Fibroblast of lung (primary cell): ENCODE measurements at places on chromosomes 4 and X. TPM values are rescaled to one million over a fixed set of nuclear protein-coding genes. Genes with fewer than 3 reads are reported as not detected.

DNA sequence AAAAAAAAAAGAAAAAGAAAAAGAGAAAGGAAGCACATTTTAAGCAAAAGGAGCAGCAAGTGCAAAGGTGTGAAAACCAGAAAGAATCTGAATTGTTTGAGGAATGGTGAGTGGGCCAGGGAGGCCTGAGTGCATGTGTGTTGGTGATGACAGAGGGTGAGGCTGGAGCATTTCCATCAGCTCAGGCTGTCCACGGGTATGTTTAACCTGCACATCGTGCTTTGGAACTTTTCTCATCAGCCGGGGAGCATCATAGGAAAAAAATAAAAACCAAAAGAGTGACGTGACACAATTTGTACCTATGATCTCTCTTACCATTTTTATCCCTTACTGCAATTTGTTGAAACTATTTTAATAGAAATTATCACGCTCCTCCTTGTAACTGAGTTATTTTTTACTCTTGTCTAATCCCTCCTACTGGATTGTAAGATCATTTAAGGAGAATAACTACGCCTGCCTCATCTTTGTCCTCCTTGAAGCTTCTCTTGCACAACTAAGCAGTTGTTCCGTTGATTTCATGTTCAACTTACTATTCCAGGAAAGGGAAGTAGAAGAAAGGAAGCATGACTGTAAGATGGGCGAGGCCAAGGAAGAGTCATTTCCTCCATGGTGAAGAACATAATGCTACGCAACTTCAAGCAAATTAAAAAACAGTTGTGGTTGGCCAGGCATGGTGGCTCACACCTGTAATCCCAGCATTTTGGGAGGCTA, 7.0 kb downstream of the PALLD start:
- H3K27ac ChIP-seq, result no peak overlapping the region
- no peaks in the 10 kb centered on the region for H3K27me3 ChIP-seq
- no peak overlapping the region for H3K4me3 ChIP-seq
- H3K36me3 ChIP-seq, result no peaks in the 10 kb centered on the region
- DNase-seq, result no peak

DNA sequence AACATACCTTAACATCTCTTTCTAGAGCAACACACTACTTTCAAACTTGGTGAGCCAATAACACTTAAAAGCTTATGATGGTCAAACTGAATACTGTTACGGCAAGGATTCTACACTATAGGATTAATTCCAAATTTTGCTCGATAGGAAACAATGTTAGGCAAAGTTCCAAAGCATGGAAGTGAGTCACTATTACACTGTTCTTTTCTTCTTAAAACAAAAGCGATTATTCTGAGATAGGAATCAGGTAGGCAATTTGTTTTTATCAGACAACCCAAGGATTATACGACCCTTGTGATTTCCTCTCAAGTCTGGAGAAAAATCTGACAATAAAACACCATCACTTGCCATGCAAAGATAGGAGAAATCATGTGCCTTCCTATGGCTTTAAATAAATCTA, 81.5 kb downstream of the HUWE1 start:
- no peak overlapping the region for H3K27ac ChIP-seq
- no peaks in the 10 kb centered on the region for H3K4me1 ChIP-seq
- H3K4me3 ChIP-seq, result no peak overlapping the region

- no peak overlapping the region for H3K4me3 ChIP-seq
- H3K36me3 ChIP-seq, result no peaks in the 10 kb centered on the region
- peak; percentile 72 for DNase-seq
- H3K27ac ChIP-seq, result no peak overlapping the region
Measured at GRCh38 chrX:47311932-47312774, 58.2 kb upstream of the ZNF157 start.

DNA sequence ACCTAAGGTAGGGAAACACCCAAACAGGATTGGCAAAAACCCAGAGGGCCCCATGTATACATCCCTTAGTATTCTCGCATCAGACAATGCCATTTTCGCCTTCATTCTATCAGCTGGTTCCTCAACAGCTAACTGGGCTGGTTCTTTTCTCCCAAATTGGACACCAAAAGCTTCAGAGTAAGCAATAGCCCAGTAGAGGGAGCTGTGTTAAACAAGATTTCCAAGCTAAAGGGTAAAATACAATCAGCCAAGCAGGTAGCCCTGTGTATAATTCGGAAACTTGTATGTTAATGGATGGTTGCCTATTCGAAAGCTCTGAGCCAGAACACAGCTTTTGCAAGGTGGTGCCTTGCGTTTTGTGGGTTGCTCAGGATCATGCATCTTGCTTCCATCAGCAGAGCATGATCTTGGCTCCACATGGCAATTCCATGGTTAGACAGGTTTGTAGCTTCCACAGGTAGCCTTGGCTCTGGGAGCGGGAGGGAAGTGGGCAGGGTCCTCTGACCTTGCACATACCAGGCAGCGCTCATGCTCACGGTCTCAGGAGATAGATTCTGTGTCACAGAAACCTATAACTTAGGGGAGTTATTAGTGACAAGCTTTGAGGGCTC, 115.2 kb upstream of the LNX1 start:
- peak; percentile 54 for DNase-seq
- no peak overlapping the region for H3K4me3 ChIP-seq
- no peaks in the 10 kb centered on the region for H3K36me3 ChIP-seq

DNA sequence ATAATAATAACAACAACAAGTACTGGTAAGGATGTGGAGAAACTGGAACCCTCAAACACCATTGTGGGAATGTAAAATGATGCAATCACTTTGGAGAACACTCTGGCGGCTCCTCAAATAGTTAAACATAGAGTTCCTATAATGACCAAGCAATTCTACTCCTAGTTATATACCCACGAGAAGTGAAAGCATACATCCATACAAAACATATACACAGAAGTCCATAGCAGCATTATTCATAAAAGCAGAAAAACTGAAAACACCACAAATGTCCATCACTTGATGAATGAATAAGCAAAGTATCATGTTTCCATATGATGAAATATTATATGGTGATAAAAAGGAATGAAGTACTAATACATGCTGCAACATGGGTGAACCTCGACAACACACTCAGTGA, 116.7 kb downstream of the AMELX start:
- no peaks in the 10 kb centered on the region for H3K36me3 ChIP-seq
- no peak overlapping the region for H3K4me3 ChIP-seq
- no peaks in the 10 kb centered on the region for H3K27me3 ChIP-seq

DNA sequence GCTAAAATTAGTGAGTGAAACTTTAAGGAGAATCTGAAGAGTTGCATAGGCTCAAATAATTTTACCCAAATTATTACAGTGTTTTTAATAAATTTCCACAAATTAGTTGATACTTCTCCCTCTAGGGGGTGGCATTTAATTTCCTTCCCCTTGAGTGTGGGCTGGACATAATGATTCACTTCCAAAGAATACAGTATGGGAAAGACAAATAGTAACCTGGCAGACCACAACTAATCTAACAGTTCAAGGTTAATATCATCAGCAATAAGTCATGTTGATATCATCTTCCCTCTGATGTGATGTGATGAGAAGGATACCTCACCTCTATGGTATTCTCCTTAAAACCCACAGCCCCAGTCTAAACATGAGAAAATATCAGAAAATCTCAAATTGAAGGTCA, 15.5 kb downstream of the PFKFB1 start:
- H3K4me1 ChIP-seq, result no peaks in the 10 kb centered on the region
- H3K27me3 ChIP-seq, result no peaks in the 10 kb centered on the region
- no peak overlapping the region for H3K27ac ChIP-seq
- H3K36me3 ChIP-seq, result no peaks in the 10 kb centered on the region
- no peak overlapping the region for H3K4me3 ChIP-seq
- DNase-seq, result peak; percentile 62

DNA sequence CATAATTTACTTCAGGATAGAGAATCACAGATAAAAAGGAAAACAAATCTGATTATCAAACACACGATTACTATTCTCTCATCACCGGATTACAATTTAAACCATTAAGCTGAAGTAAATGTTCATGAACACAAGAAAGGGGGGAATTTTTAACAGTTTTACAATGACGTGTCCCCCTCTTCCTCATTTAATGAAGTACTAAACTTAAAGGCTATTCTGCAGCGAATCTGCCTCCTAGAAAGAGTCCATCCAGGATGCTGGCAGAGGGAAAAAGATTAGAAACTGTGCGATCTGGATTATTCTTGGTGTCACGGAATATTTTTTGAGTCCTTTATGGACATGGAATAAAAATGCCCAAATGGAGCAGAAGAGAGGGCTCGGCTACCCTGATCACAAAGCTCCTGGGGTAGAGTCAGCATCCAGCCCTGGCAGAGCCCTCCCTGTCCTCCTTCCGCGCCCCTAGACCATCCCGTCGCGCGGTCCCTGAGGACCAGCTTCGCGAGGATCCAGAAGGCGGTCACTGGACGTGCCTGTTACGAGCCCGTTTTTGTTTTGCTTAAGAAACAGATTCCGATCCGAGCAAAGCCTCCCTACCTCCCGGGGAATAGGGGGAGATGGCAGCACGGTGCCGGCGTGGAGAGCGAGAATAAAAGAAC, 1.2 kb downstream of the ELF2 start:
- H3K27me3 ChIP-seq, result no peaks in the 10 kb centered on the region
- H3K4me3 ChIP-seq, result peak overlapping the region; percentile 75
- DNase-seq, result peak; percentile 54
- no peaks in the 10 kb centered on the region for H3K36me3 ChIP-seq
- H3K27ac ChIP-seq, result peak overlapping the region; percentile 95

The PAGE4 gene
- polyA plus RNA-seq, result not detected in 2 replicates
